ENCODE measurements at places on chromosomes 2 and 18.

GRCh38 chr2:196499686-196500085 lies 139.8 kb upstream of the CCDC150 start:
- no peak for DNase-seq

DNA sequence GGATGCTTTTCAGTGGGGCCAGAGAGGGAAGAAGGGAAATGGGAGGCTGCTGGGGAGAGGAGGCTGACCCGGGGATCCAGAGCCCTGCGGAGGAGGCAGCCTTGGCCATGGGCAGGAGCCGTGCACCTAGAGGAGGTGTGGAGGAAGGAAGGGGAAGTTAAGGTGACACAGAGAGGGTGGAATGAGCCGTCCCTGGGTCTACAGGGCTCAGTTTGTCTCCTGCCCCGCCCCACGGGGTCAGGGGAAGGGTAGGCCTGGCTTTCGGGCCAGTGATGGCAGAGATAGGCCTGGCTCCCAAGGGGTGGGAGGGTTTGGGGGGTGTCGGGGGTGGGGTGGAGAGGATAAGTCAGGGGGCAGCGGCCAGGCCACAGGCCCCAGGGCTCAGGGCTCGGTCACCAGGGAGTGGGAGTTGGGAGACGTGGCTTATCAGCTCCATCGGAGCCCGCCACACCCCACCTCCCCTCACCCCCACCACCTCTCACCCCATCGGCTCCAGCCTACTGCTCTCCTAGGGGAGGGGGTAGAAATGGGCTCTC lies 39.5 kb upstream of the NOTO start:
- DNase-seq, result no peak

GRCh38 chr2:54423213-54423612 lies 32.9 kb upstream of the SPTBN1 start:
- no peak for DNase-seq

GRCh38 chr2:64641599-64641998 lies 12.1 kb downstream of the SERTAD2 start:
- no peak for DNase-seq

- DNase-seq, result no peak
These were observed 529.8 kb upstream of the CNTNAP5 start for GRCh38 chr2:123495241-123495640.

DNA sequence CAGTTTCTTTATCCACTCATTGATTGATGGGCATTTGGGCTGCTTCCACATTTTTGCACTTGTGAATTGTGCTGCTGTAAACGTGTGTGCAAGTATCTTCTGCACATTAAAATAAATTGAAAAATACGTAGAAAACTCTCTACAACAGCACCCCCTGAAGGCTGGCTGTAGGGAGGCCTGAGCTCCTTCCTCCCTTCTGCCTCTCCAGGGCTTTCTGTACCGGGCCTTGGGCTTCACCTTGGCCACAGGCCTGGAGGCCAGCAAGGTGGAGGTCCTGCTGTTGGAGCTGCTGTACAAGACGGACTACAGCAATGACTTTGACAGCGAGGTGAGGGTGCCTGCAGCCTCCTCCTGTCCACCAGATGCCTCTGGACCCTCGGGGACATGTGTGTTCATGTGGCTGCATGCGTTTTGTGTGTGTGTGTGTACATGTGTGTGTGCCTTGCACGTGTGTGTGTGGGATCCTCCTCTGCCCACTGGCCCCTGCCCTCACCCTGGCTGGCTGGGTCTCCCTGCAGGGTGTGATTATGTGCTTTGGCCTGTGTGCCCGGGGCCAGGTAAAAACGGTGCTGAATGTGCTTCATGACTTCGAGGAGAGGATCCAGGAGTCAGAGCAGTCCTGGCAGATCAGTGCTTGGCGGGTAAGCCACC lies 29.2 kb downstream of the MROH2A start:
- DNase-seq, result no peak

DNA sequence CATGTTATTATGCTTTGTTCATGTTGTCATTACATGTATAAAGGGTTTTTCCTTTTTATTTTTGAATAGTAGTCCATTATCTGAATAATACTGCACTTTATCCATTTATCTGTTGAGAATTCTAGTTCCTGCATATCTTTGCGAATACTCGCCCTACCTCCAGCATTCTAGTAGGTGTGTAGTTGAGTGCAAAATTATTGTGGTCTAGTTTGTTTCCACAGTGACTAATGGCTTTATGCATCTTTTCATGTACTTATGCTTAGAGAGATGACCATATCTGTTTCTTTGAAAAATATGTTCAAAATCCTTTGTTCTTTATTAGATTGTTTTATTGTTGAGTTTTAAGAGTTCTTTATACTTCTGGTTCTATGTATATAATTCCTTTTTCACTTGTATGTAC lies 48.8 kb downstream of the EIF5B start:
- no peak for DNase-seq

GRCh38 chr2:203734276-203734983 lies 28.0 kb downstream of the CD28 start:
- no peak for DNase-seq

GRCh38 chr2:168622559-168622958 lies 166.5 kb downstream of the CERS6 start:
- no peak for DNase-seq

DNA sequence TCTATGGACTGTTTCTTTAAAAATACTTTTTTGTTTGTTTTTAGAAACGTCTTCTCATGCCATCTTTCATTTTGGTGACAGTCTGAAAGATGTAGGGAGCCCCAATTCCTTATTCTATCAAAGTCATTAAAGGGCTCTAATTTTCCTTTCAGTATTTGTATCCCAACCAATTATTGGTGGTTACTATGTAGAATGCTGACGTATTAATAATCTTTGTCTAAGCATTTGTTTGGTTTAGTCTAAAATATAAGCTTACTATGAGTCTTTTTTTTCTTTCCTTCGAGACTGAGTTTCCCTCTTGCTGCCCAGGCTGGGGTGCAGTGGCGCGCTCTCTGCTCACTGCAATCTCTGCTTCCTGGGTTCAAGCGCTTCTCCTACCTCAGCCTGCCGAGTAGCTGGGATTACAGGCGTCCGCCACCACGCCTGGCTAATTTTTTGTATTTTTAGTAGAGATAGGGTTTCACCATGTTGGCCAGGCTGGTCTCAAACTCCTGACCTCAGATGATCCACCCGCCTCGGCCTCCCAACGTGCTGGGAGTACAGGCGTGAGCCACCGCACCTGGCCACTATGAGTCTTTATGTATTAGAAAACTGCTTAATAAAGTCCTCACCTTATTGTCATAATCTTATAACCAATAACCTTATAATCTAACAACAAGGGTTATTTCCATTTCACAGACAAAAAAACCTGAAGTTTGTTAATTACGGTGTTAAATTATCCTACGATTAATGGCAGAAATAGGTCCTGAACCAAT lies 849 bp upstream of the VRK2 start:
- DNase-seq, result no peak
